ENCODE measurements at places on chromosomes 11 and 22.

DNA sequence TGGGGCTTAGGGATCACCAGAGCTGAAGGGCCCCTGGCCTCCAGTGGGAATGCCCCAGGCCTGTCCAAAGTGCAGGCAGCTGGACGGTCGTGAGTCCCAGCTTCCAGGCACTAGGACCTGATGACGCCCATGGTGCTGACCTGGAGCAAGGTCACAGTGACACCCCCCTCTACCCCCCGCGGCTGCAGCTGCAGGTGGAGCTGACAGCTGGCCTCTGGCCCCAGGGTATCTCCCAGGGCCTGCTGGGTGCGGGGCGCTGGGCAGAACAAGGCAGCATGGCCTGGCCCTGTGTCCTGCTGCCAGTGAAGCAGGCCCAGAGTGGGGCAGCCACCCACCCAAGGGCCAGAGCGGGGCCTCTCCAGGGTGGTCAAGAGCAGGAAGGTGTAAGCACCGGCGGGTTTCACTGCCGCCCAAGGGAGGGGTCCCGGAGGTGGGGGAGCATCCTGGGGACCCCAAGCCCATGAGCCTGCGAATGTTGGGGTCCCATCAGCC is 553 bp upstream of the TCIRG1 start:
- DNase-seq = peak; percentile 59

GRCh38 chr11:90100431-90100830 is 14.7 kb downstream of the UBTFL1 start:
- DNase-seq = no peak

GRCh38 chr22:50610581-50610980 is 10.0 kb downstream of the MAPK8IP2 start:
- no peak for DNase-seq

DNA sequence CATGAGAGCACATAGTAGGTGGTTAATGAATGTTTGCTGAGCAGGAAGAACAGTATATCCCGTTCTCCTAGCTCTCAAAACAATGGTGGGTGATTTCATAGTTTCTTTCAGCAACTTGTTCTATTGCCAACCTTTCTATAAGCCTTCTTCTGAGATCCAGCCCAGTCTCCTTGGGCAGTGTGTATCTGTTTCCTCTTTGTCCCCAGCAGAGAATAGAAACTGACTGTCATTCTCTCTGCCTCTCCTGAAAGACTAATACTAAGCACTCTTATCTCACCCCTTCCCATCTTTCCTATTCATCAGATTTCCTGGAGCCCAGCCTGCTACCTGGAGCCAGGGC is 272.9 kb downstream of the ST3GAL4 start:
- no peak for DNase-seq

DNA sequence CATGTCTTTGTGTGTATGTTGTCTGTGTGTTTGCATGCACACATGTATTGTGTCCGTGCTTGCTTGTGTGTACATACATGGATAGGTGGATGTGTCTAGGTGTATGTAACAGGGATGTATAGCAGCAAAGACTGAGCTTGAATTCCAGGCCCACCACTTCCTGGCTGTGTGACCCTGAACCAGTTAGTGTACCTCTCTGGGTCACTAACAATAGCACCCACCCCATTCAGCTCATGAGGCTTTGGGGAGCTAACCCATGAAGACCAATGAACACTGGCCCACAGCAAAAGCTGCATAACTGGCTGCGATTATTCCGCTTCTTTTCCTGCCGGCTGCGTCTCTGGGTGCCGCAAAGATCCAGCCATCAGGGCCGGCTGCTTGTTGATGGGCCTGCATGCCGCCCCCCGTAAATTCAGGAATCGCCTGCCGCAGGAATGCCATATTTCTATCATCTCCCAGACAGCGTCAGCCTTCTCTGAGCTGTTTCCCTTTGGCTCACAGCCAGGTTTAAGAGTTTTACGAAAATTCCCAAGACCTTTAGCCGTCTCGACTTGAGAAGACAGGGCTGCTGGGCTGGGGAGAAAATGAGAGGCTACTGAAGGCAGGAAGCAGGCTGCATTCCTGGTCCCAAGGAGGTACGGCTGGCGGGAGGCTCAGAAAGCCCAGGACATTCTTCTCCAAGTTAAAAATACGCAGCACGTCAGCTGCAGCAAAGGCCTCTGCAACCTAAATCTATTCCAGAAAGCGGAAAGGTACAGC is 224.6 kb downstream of the MN1 start:
- DNase-seq = no peak

DNA sequence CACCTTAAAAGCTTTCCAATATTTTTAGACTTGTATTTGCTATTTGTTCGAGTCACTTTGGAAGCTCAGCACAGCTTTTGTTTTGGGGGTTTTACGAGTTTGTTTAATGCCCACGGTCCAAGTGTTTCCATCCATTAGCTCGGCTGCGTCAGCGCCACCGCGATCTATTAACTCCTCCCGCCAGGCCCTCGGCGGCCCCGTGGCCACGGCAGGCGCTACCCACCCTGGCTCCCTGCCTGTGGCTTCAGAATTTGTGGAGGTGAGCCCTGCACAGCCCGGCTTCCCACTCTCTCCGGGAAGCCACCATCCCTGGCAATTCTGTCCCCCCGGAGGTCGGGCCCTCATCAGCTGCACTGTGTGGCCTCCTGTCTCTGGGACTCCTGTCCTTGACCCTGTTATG is 648.5 kb downstream of the BRD1 start:
- no peak for DNase-seq

- no peak for DNase-seq
These were observed 37.7 kb downstream of the TCIRG1 start for GRCh38 chr11:68076371-68077042.

DNA sequence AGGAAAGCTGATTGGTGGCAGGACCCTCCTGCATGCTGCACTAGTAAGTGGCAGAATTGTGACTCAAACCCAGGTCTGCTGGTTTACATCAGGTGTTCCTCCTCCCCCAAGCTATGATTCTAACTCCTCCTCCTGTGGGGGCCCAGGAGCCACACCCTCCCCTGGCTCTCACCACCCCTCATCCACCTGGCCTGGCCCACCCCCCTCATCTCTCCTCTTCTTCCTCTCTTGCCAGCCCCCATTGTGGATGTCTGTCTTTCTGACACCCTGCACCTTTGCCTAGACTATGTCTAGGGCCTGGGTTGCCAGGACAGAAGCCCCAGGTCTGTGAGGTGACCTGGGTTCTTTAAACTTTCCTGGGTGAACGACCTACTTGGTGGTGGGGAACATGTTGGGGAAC is 59.9 kb downstream of the GRIK4 start:
- DNase-seq = no peak

GRCh38 chr11:100785148-100785983 is 98.3 kb downstream of the ARHGAP42 start:
- DNase-seq = no peak

GRCh38 chr22:30077279-30077880 is 2.9 kb upstream of the HORMAD2 start:
- DNase-seq = no peak

DNA sequence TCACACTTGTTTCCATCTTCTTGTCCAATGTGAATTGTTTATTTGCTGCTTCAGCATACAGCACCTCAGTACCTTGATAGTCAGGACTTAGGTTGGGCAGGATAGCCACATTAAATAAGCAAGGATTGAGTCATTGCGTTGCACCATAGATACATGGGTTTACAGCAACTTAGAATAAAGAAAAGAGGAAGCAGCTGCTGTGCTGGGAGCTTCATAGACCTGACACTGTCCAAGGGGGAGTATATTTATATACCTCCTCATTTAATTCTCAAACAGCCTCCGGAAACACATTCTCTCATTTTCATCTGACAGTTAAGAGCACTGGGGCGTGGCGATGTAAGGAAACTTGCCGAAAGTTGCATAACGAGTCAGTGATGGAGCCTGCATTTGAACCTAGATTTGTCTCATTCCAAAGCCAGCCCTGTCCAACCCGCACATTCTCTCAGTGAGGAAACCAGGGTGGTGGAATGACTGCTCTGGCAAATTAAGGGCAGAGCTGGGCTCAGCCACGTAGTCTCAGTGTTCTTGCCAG is 42.2 kb downstream of the UBASH3B start:
- DNase-seq = no peak

GRCh38 chr22:23060612-23061400 is 9.5 kb upstream of the GNAZ start:
- DNase-seq = peak; percentile 34

DNA sequence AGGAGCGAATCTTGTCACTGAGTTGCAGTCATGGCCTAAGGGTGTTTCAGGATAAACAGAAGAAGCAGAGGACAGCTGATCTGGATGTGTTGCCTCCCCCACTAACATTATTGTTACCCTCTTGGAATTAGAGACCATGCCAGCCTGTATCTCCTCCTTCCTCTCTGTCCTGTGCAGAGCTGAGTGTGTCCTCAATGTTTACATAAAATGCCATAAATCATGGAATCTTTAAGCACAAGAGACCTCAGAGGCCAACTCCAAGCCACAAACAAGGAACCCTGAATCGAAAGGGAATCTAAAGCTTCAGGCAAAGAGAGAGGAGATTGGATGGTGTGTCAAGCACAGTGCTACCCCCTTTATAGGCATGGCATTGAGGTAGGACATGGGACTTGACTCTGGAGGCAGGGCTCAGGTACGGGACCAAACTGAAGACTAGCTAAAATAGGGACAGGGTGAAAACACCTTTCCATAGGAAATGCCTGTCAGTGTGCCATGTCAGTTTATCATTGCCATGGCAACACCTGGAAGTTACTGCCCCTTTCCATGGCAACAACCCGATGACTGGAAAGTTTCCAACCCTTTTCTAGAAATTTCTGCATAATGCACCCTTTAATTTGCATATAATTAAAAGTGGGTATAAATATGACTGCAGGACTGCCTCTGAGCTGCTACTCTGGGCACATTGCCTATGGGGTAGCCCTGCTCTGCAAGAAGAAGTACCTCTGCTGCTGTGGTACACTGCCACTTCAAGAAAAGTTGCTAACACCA is 489.7 kb downstream of the MIAT start:
- DNase-seq = no peak

- DNase-seq = no peak
These were observed 12.0 kb downstream of the KMT2A start for GRCh38 chr11:118448294-118448693.

GRCh38 chr11:133997554-133997953 is 40.8 kb upstream of the IGSF9B start:
- no peak for DNase-seq

DNA sequence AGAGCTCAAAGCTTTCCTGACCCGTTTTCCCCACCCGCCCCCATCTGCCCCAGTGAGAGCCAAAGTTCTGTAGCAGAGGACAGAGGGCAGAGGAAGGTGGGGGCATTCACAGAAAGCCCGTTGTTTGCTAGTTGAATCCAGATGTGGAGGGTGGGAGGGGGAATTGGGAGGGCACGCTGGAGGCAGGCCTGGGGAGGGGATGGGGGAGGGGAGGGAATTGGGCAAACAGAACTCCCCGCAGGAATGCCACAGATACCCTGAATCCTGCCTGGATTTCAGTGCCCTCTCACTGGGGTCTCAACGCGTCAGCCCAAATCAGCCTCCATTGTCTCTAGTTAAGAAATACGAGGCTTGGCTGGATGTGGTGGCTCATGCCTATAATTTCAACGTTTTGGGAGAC is 12.9 kb upstream of the OAF start:
- DNase-seq = no peak

- no peak for DNase-seq
These were observed 8.0 kb downstream of the RAC2 start for GRCh38 chr22:37235897-37236607.

DNA sequence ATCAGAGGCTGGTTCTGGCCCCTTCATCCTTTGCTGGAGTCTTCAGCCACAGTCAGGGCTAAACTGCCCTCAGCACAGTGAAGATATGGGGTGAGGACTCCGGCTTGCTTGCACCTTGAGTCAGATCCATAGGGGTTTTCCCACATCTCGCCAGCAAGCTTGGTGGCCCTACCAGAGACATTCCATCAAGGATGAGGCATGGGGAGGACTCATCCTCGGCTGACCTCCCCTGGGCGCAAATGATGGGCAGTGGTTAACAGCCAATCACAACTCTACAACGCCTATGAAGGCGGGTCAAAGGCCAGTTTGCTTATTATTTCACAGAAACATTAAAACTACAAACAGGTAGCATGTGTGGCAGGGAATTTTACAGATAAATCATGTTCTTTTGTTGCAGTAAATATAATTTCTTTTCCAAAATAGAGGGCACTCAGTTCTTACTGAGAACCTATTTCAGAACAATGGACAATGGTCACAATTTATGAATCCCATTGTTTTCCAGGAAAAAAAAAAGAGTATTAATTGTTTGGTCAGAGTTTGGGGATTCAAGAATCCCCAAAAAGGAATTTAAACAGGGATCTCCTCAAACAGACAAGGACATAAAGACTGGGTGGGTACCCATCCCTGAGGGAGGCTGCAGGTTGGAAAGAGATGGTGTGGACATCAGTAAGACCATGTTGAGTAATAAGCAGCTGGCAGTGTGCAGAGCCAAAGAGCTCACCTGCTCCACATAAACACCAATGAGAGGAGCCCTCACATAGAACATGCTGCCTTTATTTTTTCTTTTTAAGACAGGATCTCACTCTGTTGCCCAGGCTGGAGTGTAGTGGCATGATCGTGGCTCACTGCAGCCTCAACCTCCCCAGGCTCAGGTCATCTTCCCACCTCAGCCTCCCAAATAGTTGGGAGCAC is 14.8 kb downstream of the PLAAT3 start:
- no peak for DNase-seq

GRCh38 chr11:34356576-34356912 is 1.3 kb downstream of the ABTB2 start:
- peak; percentile 64 for DNase-seq

- DNase-seq = no peak
These were observed 113.8 kb downstream of the NECTIN1 start for GRCh38 chr11:119615003-119615881.

DNA sequence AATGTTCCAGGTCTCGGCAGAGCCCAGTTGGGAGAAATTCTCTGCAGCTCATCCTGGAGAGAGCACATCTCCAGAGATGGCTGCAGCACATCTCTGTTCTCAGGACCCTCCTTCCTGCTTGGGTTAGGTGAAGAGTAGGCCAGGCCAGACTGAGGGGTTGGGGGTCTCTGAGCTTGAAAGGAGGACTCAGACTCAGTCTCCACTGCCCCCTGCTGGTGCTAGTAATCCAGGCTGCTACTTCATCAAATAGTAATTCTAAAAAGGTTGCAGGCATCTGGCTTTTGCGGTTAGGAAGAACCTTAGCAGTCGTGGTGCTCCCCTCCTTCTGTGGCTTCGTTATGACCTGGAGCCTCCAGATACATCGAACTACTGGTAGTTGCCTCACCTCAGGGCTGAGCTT is 9.7 kb downstream of the TUB start:
- DNase-seq = peak; percentile 83

- no peak for DNase-seq
These were observed 4.7 kb downstream of the YDJC start for GRCh38 chr22:21624880-21625791.

DNA sequence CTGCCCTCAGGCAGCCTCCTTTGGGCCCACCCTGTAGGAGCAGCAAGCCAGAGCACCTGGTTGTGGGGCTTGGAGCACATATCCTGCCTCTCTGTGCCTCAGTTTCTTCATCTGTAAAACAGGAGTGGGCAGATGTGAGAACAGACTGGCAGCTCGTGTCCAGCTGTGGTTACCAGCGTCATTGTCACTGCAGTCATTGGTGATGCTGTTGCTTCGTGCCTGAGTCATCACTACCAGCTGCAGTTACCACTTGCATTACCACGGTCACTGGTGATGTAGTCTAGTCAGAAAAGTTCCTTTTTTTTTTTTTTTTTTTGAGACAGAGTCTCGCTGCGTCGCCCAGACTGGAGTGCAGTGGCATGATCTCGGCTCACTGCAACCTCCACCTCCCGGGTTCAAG is 20.4 kb downstream of the RSPH14 start:
- no peak for DNase-seq
